MM.1S (cell line): ENCODE measurements at places on chromosomes 1 and 21.

GRCh38 chr1:93029317-93029716 is 49.8 kb upstream of the MTF2 start:
- peak; percentile 89 for DNase-seq

DNA sequence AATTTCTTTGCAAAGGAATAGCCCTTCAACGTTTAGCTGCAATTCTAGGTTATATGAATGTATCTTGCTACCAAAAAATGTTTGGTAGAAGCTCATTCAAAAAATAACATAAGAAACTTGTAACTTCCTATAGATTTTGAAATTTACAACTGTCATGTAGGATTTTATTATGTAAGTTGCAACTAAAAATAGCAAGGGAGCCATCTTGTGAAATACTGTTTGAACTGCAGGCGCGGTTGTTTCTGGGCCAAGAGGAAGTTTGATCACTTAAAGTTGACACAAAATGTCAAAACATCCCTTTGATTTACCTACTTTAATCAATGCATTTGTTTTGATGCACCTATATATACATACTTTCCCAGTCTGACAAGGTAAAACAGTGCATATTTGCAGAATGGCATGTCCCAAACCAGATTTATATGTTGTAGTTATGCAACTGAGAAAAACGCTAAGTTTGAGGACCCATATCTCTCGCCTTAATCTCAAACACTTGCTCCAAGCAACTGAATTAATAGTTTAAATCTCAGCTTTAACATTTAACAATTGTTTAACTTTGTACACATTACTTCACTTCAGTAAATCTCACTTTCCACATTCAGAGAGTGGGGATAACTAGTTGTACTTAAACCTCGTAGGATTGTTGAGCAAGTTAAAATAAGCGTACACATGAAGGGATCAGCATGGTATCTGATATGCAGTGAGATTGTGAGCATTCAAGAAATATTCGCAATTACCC is 63.9 kb downstream of the KCNK2 start:
- DNase-seq: no peak

DNA sequence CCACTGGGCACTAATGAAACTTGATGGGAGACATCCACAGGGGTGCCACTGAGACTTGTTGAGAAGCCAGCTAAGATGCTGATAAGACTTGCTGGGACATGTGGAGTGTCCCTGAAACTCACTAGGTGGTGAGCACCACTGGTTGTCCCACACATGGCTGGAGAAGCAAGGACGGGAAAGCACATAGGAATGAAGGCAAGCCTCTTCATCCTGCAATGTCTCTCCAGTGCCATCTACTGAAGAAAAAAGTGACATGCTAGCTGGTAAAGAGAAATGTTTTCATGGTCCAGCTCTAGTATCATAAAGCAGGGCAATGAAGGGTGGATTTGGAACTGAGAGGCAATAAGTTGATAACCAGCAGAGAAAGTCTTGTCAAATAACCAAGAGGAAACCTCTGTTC is 283.0 kb downstream of the PAPPA2 start:
- DNase-seq: no peak

- peak; percentile 89 for DNase-seq
These were observed 19.5 kb upstream of the RGSL1 start for GRCh38 chr1:182430263-182431068.

DNA sequence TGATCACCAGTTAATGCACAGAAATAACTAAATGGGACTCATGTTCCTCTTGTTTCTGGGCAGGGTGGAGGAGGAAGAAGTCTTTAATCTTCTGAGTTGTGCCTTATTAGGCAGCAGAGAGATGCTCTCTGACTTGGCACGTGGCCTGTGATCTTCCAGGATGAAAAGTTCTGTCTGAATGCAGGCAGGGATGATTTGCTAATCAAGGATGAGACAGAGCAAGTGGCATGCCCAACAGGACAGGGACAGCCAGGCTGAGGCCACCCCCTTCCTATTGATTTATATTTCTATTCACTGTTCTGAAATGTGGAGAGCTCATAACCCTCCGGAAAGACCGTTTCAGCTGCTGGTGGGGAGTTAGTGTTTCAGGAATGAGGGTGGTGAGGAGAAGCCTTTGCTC is 477.8 kb upstream of the CAMK1G start:
- no peak for DNase-seq

GRCh38 chr1:165717918-165718515 is 19.7 kb upstream of the ALDH9A1 start:
- peak; percentile 80 for DNase-seq

DNA sequence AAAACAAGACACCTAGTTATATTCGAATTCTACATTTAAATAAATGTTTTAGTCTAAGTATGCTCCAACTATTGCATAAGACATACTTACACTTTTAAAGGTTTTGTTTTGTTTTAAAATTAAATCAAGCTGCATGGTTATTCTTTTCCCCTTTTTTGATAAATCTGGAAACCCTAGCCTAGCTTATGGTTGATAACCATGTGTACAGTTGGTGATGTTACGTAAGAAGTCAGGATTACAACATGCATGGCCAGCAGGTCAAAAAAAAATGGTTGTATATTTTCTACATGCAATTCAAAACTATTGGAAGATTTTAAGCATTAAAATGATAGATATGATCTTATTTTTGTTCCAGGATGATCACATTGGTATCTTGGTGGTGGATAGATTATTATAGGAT is 1600.6 kb downstream of the PLA2G4A start:
- no peak for DNase-seq

DNA sequence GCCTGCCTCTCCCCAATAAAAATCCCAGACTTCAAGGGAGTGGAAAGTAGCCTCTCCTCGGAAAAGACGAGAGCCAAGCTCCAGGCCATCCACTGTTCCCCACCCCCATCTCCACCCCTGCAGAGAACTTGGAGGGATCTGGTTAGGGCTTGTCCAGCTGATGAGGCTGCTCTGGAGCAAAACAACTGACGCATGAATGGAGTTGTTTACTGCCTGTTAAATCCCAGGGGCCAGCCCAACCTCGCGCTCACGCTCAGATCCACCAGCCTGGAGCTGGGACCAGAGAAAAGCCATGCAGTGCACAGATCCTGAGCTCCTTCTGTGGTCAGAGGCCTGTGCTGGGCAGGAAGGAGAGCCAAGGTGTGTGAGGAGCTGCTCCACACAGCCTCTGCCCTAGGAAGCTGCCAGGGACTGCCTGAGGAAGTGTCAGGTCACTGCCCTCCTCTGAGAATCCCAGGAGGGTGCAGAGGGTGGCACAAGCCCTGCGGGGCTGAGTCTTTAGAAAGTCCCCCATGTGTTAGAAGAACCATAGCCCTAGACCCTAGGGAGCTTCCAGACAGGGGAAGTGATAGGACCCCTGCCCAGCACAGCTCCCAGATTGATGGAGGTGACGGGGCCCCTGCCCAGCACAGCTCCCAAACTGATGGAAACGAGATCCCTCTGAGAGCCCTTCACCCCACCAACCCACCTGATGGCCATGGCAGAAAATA is 109.0 kb upstream of the IPO9 start:
- no peak for DNase-seq

- DNase-seq: no peak
These were observed 1.3 kb upstream of the DUSP23 start for GRCh38 chr1:159779403-159779851.

DNA sequence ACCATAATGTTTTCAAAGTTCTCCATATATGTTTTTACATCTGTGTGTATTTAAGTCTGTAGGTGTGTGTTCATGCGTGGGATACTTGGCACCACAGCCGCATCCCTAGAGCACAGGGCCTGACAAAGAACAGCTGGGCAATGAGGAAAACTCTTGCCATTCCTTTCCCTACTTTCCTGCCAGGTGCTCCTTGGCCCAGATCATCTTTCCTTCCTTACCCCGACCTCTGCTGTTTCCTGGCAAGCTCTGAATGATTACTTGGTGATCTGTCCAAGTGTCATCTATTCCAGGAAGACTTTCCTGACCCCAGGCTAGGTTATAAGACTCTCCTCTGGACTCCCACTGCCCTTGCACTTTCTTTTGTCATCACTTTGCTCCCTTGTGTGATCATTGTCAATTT is 123.6 kb downstream of the ELAVL4 start:
- DNase-seq: no peak

- no peak for DNase-seq
These were observed 43.9 kb downstream of the FH start for GRCh38 chr1:241475671-241476070.

DNA sequence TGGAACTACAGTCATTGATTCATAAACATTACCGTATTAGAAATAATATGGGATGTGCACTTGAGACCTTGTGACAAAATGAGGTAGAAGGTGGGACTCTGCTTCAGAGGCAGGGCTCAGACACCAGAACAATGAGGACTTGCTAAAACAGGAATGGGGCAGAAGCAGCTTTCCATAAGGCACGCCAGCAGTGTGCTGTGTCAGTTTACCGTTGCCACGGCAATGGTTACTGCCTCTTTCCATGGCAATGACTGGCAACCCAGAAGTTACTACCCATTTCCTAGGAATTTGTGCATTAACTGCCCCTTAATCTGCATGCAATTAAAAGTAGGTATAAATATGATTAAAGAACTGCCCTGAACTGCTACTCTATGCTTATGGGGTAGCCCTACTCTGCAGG is 169.0 kb downstream of the CHRM3 start:
- no peak for DNase-seq

DNA sequence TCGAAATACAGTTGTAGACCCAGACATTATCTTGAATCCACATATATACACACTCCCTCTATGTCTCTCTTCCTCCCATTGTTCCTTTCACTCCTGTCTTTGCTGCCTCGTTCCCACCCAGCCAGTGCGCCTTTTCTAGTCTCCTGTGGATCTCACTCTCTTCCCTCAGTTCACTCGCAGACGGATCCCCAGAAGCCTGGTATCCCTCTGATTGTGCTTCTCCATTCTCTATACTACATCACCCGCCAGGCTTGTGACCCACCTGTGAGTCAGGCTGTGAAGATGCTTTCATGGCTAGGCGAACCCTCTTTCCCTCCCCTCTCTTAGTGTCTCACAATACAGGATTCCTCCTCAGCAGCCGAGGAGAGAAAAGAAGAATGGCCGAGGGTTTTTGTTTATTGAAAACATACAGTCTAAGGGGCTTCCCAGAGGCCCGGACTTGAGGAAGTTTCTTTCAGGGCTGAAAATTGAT is 1.5 kb downstream of the HCN3 start:
- DNase-seq: no peak

DNA sequence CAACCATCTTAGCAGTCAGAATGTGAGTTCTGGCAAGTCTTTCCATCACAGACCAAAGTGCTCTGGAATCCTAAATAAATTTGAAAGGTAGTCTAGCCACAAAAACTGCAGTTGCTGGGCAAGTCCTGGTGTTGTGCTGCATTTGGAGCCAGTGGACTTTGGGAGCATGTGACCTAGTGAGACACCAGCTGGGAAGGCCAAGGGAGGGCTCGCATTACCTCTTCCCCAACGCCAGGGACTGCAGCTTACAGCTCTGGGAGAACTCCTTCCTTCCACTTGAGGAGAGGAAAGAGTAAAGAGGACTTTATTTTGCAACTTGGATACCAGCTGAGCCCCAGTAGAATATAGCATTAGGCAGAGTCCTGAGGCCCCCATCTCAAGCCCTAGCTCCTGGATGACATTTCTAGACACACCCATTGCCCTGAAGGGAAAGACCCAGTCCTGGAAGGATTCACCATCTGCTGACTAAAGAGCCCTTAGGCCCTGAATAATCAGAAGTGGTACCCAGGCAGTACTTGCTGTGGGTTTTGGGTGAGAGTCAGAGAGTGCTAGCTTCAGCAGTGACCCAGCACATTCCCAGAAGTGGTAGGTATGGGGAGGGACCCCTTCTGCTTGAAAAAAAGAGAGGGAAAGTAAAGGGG is 190.7 kb downstream of the NUF2 start:
- no peak for DNase-seq

DNA sequence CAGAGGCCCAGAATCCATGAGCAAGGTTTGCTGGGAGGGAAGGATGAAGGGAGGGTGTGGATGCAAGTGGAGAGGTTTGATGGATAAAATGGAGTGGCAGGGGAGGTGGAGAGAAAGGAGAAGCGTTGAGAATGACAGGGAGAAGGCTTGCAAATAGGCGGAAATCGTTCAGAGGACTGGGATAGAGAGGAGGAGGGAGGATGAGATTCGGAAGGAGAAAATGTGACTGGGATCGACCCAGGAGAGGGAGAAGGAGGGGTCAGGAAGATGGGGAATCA is 376 bp downstream of the AVPR1B start:
- DNase-seq: no peak

- no peak for DNase-seq
These were observed 30.8 kb downstream of the EPHA2 start for GRCh38 chr1:16125088-16125470.
